ENCODE measurements at places on chromosomes 3 and 15. TPM values are rescaled to one million over a fixed set of nuclear protein-coding genes. Genes with fewer than 3 reads are reported as not detected.
A peak's percentile ranks its signal among the peaks of the same experiment; 100 is the strongest.

The RETNLB gene
- total RNA-seq: not detected

The IL17RE gene
- 0.56 TPM for total RNA-seq

The CFAP20DC gene
- total RNA-seq: 14.0 TPM

The BLM gene
- 35.2 TPM for total RNA-seq

The SERINC4 gene
- total RNA-seq: not detected

The SNTN gene
- total RNA-seq: not detected

The ALDH1L1 gene
- total RNA-seq: 0.60 TPM

The SLC24A1 gene
- 10.6 TPM for total RNA-seq

The ADPRH gene
- 0.77 TPM for total RNA-seq

The XXYLT1 gene
- total RNA-seq: 39.0 TPM

The ATP13A5 gene
- not detected for total RNA-seq

The MYH15 gene
- 0.12 TPM for total RNA-seq

DNA sequence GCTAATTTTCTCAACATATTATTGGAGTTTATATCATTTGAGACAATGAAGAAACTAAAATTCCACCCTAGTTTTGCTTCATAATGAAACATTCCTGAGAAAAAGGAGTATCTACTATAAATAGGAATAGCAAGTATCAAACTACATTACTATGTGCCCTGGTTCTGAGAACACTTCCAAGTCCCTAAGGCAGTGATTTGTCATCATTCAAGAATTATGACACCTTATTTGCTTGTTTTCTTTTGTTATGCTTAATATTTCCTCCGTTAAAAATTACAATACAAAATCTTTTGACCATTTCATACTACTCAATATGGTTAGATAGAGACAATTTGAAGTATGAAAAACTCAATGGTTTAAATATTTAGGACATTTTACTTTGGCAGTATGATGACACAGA lies 707.8 kb upstream of the GOLIM4 start:
- peaks cover 15% of the 10 kb centered on the region for H3K4me1 ChIP-seq
- H3K36me3 ChIP-seq: no peaks in the 10 kb centered on the region
- H3K27me3 ChIP-seq: no peaks in the 10 kb centered on the region
- no peak for DNase-seq
- no peak overlapping the region for H3K4me3 ChIP-seq

GRCh38 chr3:82294609-82295008 lies 533.2 kb upstream of the GBE1 start:
- H3K4me3 ChIP-seq: no peak overlapping the region
- H3K27me3 ChIP-seq: no peaks in the 10 kb centered on the region
- H3K27ac ChIP-seq: no peak overlapping the region
- DNase-seq: no peak
- H3K36me3 ChIP-seq: no peaks in the 10 kb centered on the region

GRCh38 chr15:40281801-40282146 lies 1.1 kb downstream of the ANKRD63 start:
- H3K27me3 ChIP-seq: peaks cover 100% of the 10 kb centered on the region
- DNase-seq: no peak
- H3K4me1 ChIP-seq: peaks cover 34% of the 10 kb centered on the region
- peak overlapping the region; percentile 45 for H3K4me3 ChIP-seq

GRCh38 chr3:126422571-126423091 lies 27.9 kb downstream of the CFAP100 start:
- no peak overlapping the region for H3K27ac ChIP-seq
- no peaks in the 10 kb centered on the region for H3K27me3 ChIP-seq
- DNase-seq: no peak
- H3K4me1 ChIP-seq: no peaks in the 10 kb centered on the region
- no peaks in the 10 kb centered on the region for H3K36me3 ChIP-seq

GRCh38 chr3:75015280-75015679 lies 400.8 kb upstream of the CNTN3 start:
- no peak for DNase-seq
- H3K27ac ChIP-seq: no peak overlapping the region
- H3K4me1 ChIP-seq: peaks cover 6% of the 10 kb centered on the region

GRCh38 chr3:52620580-52620979 lies 65.1 kb downstream of the PBRM1 start:
- no peak overlapping the region for H3K27ac ChIP-seq
- no peak overlapping the region for H3K4me3 ChIP-seq
- H3K4me1 ChIP-seq: no peaks in the 10 kb centered on the region
- peaks cover 14% of the 10 kb centered on the region for H3K36me3 ChIP-seq

GRCh38 chr3:14508966-14509795 lies 31.0 kb downstream of the GRIP2 start:
- DNase-seq: peak; percentile 87
- H3K4me1 ChIP-seq: no peaks in the 10 kb centered on the region

DNA sequence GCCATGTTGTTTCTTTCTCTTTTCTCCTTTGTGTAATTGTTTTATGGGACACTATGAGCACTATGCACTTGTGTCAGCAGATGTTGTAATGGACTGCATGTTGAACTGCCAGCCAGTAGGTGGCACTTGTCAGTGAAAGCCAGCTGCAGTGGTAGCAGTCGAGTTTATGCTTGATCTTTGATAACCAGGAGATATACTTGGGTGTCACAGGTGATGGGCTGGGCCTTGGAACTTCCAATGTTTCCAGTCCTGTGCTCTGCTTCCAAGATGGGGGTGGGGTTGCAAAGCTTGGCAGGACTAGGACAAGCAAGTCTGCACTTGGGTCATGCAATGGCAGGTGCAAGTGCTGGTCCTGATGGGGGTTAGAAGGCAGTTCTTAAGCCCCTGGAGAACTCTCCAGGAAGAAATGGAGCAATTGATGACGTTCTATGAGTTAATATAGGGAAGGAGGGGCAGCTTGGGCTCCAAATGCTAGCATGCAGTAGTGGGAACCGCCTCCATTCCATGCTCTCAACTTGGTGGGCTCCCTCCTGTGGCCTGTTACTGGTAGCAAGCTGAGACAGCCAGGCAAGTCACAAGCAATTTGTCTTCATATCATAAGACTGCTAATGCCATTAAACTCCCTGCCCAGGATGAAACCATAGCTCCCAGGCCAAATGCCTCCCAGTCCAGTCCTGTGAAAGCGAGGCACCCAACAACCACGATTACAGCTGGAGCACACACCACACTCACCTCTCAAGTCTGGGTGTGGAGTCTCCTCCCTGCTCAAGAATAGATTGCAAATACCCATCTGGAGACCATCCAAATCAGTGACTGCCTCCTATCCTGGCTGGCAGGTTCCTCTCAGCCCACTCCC lies 287.2 kb downstream of the CGGBP1 start:
- H3K4me3 ChIP-seq: no peak overlapping the region
- H3K27me3 ChIP-seq: no peaks in the 10 kb centered on the region
- no peaks in the 10 kb centered on the region for H3K4me1 ChIP-seq
- no peaks in the 10 kb centered on the region for H3K36me3 ChIP-seq
- peak; percentile 51 for DNase-seq
- H3K27ac ChIP-seq: no peak overlapping the region

- no peak overlapping the region for H3K4me3 ChIP-seq
- no peak overlapping the region for H3K27ac ChIP-seq
- no peak for DNase-seq
- no peaks in the 10 kb centered on the region for H3K4me1 ChIP-seq
- no peaks in the 10 kb centered on the region for H3K36me3 ChIP-seq
These were observed 25.8 kb downstream of the VEPH1 start for GRCh38 chr3:157477441-157477840.

DNA sequence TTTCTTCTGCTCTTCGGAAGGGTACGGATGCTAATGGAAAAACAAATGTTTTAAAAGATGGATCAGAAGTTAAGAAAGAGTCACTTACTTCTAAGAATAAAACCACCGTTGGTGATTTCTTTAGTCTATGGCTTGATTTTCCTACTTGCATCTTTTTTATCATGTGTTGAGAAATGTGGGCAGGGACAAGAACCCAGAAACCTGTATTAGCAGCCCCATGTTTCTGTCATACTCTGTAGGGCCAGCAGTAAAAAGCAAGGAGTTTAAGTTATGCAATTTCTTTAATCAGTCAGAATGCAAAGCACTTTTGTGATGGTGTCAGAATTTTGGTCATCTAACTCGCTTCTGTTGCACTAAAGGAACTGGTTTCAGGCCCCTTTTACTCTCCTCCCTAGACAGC lies 150.0 kb downstream of the MEIS2 start:
- H3K27ac ChIP-seq: no peak overlapping the region
- no peaks in the 10 kb centered on the region for H3K36me3 ChIP-seq
- no peaks in the 10 kb centered on the region for H3K27me3 ChIP-seq
- no peak overlapping the region for H3K4me3 ChIP-seq
- DNase-seq: no peak

DNA sequence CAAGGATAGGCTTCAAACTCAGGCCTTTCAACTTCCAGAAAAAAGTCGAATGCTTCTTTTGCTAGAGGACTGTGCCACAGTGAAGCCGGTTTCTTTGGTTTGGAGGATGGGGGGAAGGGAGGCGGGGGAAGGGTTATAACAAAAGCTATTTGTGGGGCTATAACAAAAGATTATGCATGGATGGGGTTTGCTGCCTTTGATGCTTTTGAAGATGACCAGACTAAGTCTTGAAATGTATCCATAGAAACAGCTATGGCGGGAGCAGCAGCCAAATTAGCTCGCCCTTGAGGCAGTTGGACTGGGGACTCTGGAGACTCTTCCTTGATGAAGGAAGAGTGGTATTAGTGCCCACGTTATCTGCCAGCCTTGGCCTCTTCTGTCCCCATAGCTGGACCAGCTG lies 47.5 kb downstream of the SRGAP3 start:
- no peak for DNase-seq
- H3K4me3 ChIP-seq: no peak overlapping the region
- peaks cover 71% of the 10 kb centered on the region for H3K4me1 ChIP-seq
- H3K27me3 ChIP-seq: no peaks in the 10 kb centered on the region

- no peak overlapping the region for H3K4me3 ChIP-seq
- H3K27ac ChIP-seq: no peak overlapping the region
- no peaks in the 10 kb centered on the region for H3K36me3 ChIP-seq
- no peak for DNase-seq
- H3K4me1 ChIP-seq: no peaks in the 10 kb centered on the region
These were observed 633.5 kb downstream of the CADM2 start for GRCh38 chr3:85592256-85592655.

- H3K4me3 ChIP-seq: no peak overlapping the region
- DNase-seq: no peak
- no peaks in the 10 kb centered on the region for H3K27me3 ChIP-seq
- no peak overlapping the region for H3K27ac ChIP-seq
- no peaks in the 10 kb centered on the region for H3K4me1 ChIP-seq
- H3K36me3 ChIP-seq: no peaks in the 10 kb centered on the region
These were observed 20.5 kb downstream of the TM4SF4 start for GRCh38 chr3:149494759-149495580.

GRCh38 chr3:194150252-194150934 lies 14.4 kb downstream of the HES1 start:
- H3K36me3 ChIP-seq: no peaks in the 10 kb centered on the region
- H3K27ac ChIP-seq: no peak overlapping the region
- no peaks in the 10 kb centered on the region for H3K27me3 ChIP-seq
- DNase-seq: no peak

- peaks cover 23% of the 10 kb centered on the region for H3K4me1 ChIP-seq
- H3K36me3 ChIP-seq: no peaks in the 10 kb centered on the region
- no peak for DNase-seq
These were observed 4.8 kb upstream of the RFX7 start for GRCh38 chr15:56248311-56248992.

DNA sequence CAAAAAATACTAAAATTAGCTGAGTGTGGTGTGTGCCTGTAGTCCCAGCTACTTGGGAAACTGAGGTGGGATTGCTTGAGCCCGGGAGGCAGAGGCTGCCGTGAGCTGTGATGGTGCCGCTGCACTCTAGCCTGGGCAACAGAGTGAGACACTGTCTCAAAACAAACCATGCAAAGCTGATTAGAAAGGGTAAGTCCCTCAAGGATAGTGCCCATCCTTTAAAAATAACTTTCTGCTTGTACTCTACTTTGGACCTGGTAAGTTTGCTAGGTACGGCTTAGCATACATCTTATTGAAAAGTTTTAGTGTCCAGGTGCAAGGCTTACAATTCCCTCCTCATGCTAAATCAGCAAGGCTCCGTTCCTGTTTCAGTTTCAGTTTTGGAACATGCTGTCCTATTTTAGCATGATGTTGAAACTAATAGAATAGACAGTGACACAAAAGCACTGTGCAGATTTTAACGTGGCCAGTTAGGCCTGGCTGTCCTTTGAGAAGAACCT lies 21.4 kb downstream of the FEM1B start:
- H3K36me3 ChIP-seq: peaks cover 8% of the 10 kb centered on the region
- H3K27me3 ChIP-seq: no peaks in the 10 kb centered on the region
- H3K4me3 ChIP-seq: no peak overlapping the region
- no peak for DNase-seq

DNA sequence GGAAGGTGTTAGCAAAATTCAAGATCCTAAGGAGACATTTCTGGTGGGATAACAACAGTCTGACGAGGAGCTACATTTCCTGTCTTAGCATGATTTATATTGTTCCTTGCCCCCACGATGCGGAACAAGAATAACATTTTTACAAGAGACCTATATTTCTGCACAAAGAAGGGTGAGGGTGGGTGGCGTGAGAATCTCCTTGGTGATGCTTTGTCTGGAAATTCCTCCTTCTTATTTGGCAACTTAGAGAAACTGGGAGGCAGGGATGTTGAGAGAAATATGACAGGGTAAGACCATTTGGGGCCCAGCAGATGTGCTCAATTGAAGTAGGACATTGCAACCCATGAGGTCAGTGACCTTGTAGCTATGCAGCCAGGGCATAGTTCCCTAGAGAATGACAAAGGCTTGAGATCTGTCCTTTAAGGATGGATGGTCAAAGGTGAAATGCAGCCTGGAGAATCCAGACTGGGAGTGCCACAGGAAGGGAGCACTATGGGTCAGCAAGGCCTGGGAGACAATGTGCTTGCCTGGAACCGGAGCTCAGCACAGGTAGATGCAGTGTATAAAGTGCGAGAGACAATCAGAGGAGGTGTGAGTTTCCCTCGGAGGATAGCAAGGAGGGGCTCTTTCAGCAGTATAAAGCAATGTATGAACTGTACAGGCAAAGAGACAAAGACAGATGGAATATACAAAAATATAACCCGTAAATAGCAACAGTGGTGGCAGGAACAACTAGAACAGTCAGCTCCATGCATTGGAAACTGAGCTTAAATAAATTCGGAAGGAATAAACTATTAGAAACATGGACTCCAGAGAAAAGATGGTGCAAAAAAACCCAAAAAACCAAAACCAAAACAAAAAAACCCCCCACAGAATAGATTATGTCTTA lies 317.6 kb upstream of the TBL1XR1 start:
- DNase-seq: no peak
- H3K27me3 ChIP-seq: no peaks in the 10 kb centered on the region
- no peaks in the 10 kb centered on the region for H3K36me3 ChIP-seq
- peaks cover 13% of the 10 kb centered on the region for H3K4me1 ChIP-seq
- H3K27ac ChIP-seq: no peak overlapping the region

- peak overlapping the region; percentile 85 for H3K27ac ChIP-seq
- peak overlapping the region; percentile 28 for H3K4me3 ChIP-seq
- DNase-seq: peak; percentile 55
- no peaks in the 10 kb centered on the region for H3K36me3 ChIP-seq
- no peaks in the 10 kb centered on the region for H3K27me3 ChIP-seq
These were observed 27.6 kb downstream of the RFT1 start for GRCh38 chr3:53102601-53103147.

- H3K4me3 ChIP-seq: no peak overlapping the region
- H3K27ac ChIP-seq: no peak overlapping the region
- DNase-seq: no peak
- H3K4me1 ChIP-seq: peaks cover 18% of the 10 kb centered on the region
- no peaks in the 10 kb centered on the region for H3K36me3 ChIP-seq
- H3K27me3 ChIP-seq: peaks cover 19% of the 10 kb centered on the region
These were observed 43.0 kb upstream of the KY start for GRCh38 chr3:134693804-134694203.

GRCh38 chr15:52789601-52790168 lies 451 bp downstream of the ONECUT1 start:
- peak overlapping the region; percentile 57 for H3K4me3 ChIP-seq
- H3K27me3 ChIP-seq: peaks cover 98% of the 10 kb centered on the region
- peaks cover 34% of the 10 kb centered on the region for H3K4me1 ChIP-seq
- H3K36me3 ChIP-seq: no peaks in the 10 kb centered on the region

GRCh38 chr15:32694222-32694983 lies 23.4 kb upstream of the GREM1 start:
- H3K4me1 ChIP-seq: no peaks in the 10 kb centered on the region
- H3K27ac ChIP-seq: no peak overlapping the region
- DNase-seq: no peak
- H3K36me3 ChIP-seq: no peaks in the 10 kb centered on the region
- no peak overlapping the region for H3K4me3 ChIP-seq
